Ecto neural progenitor cell (in vitro differentiated cells): ENCODE measurements at places on chromosomes 7 and 10.

GRCh38 chr7:47374538-47374937 is 207.4 kb downstream of the TNS3 start:
- no peak for DNase-seq

GRCh38 chr10:33939892-33940291 is 605.4 kb upstream of the NRP1 start:
- no peak for DNase-seq

DNA sequence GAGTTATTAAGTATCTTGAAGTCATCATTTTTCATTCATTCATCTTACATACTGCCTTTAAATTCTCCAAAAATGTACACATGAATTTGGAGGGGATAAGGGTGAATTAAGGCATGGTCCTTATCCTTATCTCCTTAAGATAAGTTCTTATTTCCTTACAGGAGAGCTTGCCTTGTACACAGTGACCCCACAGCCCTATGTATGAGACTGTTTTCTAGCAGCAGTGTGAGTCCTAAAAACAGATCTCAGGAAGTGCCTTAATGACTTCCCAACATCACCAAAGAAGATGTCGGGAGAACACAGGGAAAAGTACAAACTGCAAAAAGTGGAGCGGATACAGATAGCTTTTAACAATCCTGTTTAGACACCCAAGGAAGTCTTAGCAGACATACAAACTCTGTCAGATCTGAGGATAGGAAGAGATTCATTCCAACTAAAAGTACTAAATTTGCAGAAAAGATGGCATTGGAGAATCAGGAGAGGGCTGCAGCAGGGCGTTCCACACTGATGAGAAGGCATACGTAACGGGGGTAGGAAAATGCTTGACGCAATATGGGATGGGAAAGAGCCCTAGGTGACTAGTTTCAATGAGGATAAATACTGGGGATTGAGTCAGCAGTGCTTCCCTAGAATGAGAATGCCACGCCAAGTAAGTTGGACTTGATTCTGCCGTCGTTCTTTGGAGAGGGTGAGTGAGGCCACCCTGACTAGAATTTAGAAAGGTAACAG is 570.2 kb downstream of the PARD3 start:
- no peak for DNase-seq

GRCh38 chr10:25176421-25176968 is 1.7 kb downstream of the GPR158 start:
- peak; percentile 59 for DNase-seq

DNA sequence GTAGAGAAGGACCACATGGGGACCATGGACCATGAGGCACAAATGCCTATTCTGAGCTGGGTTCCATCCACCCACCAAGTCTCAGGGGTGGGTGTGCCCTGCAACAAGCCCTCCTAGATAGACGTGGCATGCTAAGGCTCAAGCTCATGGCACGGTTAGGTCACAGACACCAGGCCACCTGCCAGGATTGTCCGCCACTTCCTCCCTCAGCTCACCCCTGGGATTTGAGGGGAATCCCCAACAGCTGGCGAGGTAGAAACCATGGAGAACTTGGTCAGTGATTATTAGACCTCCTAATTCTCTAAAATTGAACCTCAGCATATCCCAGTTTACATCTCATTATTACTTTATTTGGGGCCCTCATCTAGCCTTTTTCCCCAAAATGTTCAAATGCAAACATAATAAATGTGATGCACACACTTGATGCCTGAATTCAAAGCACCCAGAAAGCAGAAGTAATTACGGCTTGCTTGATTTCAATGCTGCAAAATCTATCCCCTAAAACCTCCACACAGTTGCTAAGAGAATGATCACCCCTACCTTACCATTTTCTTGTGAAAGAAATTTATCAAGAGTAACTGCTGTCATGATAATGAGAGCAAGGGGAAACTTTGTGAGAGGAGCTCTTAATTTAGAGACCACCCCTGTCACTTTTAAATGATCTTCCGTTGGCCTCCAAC is 366.6 kb upstream of the PFKP start:
- DNase-seq: no peak

DNA sequence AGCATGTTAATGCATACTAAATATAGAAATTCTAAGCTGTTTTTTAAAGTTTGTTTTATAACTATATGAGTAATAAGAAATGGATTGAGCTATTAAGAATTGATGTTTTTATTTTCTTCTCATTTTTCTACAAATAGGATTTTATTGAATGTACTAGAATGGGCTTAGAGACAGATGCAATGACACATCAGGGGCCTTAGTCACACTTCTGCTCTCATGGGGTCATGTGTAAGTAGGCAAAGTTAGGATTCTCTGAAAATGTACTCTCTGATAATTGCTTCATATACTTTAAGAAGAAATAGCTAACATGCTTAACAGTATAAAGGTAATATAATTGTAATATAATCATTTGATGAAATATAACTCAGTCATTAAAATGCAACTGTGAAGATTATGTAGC is 154.6 kb downstream of the ZNF438 start:
- DNase-seq: no peak

DNA sequence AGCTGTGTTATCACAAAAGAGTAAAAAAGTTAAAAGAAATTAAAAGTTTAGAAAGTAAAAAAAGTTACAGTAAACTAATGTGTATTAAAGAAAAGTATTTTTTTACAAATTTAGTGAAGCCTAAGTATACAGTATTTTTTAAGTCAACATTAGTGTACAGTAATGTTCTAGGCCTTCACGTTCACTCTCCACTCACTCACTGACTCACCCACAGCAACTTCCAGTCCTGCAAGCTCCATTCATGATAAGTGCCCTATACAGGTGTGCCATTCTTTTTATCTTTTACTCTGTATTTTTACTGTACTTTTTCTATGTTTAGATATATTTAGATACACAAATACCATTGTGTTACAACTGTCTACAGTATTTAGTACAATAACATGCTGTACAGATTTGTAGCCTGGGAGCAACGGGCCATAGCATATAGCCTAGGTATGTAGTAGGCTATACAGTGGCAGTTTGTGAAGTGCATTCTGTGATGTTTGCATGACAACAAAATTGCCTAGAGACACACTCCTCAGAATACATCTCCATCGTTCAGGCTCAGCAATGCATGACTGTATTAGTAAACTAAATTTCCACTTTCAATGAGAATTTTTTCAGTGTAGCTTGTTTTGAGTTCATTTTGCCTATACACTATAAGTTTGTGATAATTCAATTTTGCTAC is 539.9 kb upstream of the C7orf33 start:
- no peak for DNase-seq

- DNase-seq: no peak
Measured at GRCh38 chr7:34041707-34042106, 136.4 kb downstream of the BMPER start.

DNA sequence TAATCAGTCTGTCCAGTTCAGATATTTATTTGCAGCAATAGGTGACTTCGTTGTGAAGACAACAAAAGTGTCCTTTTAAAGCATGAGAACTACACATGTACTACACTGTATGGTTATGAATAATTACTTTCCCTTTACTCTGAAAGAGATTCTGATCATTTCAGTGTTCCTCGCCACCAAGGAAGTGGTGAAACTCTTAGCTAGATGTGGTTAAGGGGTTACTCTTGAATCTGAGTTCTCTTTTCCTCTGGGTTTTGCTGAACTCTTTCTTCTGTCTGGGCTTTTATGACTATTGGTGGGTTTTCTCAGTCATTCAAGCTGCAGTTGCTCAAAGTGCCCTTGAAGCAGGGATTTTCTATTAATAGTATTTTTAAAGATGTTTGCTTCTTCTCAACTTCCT is 127.9 kb upstream of the SEM1 start:
- no peak for DNase-seq

DNA sequence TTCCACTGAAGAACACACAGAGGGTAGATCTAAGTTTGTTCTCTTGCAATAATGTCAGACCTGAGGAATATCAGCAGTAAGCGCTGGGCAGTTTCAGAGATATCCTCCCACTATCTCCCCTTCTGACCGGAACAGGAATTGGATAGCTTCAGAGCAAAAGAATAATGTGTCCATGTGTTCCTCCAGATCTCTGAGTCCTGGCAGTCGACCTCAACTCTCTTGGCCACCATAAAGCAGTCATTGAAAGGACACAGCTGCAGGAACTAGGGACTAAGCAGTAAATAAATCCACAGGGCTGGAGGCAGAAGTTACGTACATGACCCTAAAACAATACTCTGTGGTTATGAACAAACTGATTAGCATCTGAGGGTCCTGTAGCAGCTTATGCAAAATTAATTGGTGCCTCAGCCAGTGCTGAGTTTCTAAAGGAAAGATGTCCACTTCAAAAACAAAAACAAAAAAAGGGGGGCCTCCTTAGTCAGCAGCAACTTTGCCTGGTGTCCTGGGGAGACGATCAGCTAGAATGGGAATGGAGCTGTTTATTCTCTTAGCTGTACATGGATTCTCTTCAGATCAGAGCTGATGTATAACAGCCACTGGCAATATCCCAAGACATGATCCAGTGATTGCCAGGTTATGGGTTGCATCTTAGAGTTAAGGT is 6.4 kb upstream of the PRTFDC1 start:
- no peak for DNase-seq

GRCh38 chr7:64775289-64775688 is 18.9 kb upstream of the ZNF138 start:
- no peak for DNase-seq

DNA sequence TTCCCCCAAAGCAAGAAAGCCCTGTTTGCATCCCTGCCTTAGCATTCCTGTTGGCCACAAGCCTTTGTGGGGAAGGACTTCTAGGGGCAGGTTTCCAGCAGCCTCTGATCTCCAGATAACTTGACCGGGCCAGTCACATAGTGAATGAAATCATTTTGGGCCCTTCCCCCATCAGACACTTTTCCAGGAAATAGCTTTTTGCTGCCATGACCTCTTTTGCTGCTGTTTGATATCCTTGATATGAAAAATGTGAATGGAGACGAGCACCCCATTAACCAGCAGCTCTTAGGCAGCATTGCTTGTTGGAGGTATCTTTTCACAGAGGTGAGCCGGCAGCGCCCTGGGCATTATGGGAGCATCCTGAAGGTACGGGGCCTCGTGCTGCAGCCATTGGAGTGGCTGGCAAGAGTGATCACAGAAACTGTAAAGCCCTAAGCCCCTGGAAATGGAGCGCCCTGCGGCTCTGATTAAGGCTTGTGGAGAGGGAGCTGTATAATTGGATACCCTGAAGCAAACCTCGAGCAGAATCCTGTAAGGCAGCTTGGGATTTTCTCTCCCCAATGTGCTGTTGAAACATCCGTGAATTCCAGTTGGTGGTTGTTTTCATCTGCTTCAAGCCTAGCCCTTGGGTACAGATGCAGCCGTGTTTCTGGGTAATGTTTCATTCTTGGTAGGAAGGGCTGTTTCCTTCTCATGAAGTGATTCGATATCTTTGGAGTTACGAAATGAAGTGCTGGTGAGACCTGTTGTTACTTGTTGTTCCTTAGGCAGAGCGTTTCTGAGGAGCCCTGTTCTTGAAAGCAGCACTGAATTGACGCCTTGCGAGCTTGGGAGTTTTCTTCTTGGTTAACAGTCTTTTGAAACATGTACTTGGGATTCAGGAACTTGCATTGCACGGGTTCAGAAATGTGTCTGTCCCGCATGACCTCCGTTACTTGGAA is 179.0 kb downstream of the PTEN start:
- peak; percentile 65 for DNase-seq

DNA sequence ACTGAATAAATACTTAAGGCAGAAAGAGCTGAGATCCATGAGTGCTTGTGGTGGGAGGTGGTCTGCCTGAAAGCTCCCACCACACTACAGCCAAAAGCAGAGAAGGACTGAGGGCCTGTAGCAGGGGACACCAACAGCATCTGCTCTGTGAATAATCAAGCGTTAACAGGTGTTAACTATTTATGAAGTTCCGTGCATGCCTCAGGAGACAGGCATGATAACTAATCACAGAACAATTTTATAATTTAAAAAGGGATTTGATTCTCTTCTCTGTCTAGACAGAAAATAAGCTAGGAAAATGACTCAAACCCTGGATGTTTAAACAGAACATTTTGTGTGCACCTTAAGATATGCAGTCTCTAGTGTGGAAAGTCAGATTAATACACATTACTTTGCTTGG is 61.5 kb upstream of the GHITM start:
- no peak for DNase-seq

GRCh38 chr7:28355635-28356319 is 56.5 kb upstream of the CREB5 start:
- DNase-seq: no peak

- DNase-seq: peak; percentile 63
Measured at GRCh38 chr10:124447751-124448466, 1.9 kb downstream of the NKX1-2 start.

DNA sequence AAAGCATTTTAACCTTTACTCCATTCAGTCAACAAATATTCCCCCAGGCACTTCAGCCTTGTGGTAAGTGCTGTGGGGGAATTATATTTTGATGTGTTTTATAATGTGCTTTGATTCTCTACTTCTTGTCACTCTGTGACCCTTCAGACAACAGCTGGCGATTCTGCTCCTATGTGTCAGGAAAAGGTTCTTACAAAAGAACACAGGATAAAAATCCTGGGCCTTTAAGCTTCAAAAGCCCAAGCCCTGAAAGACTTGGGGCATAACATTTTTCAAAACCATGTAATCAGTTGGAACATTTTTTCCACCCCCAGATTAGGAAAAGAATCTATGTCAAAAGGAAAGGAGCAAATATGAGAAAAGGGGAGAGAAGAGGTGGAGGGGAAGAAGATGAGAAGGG is 37.8 kb upstream of the LRRC17 start:
- no peak for DNase-seq

DNA sequence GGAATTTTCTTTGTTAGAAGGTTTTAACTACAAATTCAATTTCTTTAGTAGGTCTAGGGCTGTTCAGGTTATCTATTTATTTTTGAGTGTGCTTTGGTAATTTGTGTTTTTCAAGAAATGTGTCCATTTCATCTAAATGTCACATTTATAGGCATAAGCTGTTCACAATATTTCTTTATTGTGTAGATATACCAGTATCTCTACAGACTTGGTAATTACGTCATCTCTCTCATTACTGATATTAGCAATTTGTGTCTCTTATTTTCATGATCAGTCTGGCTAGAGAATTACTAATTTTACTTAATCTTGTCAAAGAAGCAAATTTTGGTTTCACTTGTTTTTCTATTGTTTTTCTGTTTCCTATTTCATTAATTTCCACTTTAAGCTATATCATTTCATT is 152.0 kb downstream of the RNLS start:
- DNase-seq: no peak

- no peak for DNase-seq
Measured at GRCh38 chr10:70906953-70907636, 18.7 kb upstream of the PCBD1 start.

- no peak for DNase-seq
Measured at GRCh38 chr10:21487416-21488180, 37.9 kb downstream of the SKIDA1 start.

GRCh38 chr10:125991392-125991791 is 95.0 kb downstream of the FANK1 start:
- DNase-seq: no peak

- no peak for DNase-seq
Measured at GRCh38 chr10:101292194-101293006, 61.6 kb upstream of the BTRC start.

DNA sequence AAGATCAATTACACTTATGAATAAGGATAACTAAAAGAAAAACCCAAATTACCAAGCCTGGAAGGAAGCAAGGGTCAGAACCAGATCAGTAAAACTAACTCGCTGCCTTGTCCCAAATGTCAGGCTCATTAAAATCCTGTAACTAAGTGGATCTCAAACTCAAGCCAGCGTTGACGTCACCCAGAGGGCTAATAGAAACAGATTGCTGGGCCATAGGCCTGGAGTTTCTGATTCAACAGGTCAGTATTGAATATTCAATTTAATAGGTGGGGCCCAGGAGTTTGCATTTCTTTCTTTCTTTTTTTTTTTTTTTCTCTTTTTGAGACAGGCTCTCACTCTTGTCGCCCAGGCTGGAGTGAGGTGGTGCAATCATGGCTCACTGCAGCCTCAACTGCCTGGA is 397.0 kb downstream of the CALN1 start:
- DNase-seq: peak; percentile 4
